ENCODE measurements at places on chromosomes 16 and 17. TPM values are rescaled to one million over a fixed set of nuclear protein-coding genes. Genes with fewer than 3 reads are reported as not detected.

- DNase-seq: no peak
Measured at GRCh38 chr16:29708917-29709600, 30.1 kb downstream of the QPRT start.

- no peak for DNase-seq
Measured at GRCh38 chr16:23651943-23652468, 10.7 kb downstream of the DCTN5 start.

DNA sequence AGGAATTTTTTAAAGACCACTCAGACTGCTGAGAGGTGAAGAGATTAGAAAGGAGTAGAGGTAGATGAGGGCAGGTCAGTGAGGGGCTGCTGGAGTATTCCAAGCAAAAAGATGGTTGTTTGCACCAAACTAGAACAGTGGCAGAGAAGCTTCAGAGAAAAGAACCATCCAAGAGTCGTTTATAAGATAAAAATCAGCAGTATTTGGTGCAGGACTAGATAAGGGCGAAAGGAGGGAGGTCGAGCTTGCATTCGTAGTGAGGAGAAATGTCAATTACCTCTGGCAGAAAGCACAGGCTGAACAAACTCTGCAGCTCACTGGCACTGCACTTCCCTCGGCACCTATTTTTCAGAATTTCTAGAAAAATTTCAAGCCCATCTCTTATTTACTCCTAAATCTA is 9.6 kb downstream of the TEX2 start:
- DNase-seq: no peak

DNA sequence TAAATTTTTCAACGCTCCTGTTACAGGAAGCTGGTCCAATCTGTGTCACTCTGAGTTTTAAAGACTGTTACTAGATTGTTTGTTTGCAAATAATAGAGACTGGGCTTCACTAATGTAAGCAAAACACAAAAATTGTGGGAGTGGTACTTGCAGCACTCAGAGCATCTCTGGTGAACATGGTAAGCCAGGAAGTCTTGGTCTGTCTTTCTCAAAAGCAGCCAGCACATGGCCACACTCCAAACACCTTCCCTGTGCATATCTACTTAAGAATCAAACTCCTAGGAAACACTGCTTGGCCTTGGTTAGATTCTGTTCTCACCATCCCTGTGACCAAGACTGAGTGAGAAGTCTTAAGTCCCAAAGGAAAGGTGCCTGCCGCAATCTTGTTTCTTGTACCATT is 49.7 kb upstream of the SALL1 start:
- no peak for DNase-seq

OR3A1 gene
- polyA plus RNA-seq: 0.12 TPM

SOST gene
- polyA plus RNA-seq: 62.3 TPM
